ENCODE measurements at places on chromosomes 3 and 15.

- DNase-seq: no peak
These were observed 480.7 kb downstream of the MAGI1 start for GRCh38 chr3:65557899-65558564.

DNA sequence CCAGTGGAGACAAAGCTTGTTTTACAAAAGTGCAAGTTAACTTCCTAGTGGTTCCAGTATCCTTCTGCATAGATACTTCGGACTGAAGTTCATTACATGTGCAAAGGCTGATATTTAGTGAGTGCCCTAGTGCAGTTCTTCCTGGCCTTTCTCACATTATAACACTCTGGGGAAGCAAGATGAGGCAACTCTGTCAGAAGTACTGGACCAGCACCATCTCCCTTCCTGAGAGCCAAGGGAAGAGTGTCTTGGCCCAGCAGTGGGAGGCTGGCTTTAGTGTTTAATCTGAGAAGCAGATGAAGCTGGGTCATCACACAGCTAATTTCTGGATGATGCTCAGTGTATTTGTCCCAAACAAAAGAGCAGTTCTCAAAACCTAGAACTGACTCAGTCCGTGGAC is 397.7 kb downstream of the CACNA2D3 start:
- DNase-seq: no peak

- no peak for DNase-seq
These were observed 29.1 kb upstream of the LMCD1 start for GRCh38 chr3:8472549-8472948.

DNA sequence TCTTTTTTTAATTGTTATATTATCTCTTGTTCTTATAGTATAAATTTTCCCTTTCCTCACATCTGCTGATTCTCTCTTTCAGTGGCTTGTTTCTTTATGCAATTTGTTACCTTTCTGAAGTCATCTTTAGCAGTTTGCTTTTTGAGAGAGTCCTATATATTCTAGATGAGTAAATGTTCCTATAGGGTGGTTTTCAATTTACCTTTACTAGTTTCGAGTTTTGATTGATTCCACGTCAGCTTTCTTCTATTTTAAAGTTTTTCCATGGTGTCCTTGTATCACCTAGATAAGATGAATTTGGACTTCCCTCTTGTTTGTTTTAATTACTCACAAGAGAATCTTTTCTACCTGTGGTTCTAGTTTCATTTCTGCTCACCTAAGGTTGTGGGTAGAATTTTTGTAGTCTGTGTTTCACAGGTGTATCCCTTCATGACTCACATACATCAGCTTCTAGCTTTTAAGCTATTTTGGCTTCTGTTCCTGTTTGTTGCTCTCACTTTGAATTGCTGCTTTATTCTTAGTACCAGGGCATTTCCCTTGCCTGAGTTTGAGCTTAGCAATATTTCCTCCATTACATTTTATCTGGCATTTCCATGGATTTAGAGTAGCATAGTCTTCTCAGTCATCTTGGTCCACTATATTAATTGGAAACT is 6.4 kb downstream of the TEX9 start:
- peak; percentile 4 for DNase-seq

GRCh38 chr15:57215326-57215725 is 161.0 kb upstream of the CGNL1 start:
- DNase-seq: no peak

GRCh38 chr3:39531066-39531465 is 63.6 kb downstream of the MOBP start:
- DNase-seq: no peak

- no peak for DNase-seq
These were observed 283.2 kb upstream of the SUCLG2 start for GRCh38 chr3:67937498-67938118.

- DNase-seq: no peak
These were observed 280.0 kb downstream of the KBTBD8 start for GRCh38 chr3:67278015-67278618.

- peak; percentile 79 for DNase-seq
These were observed 780 bp downstream of the TIPARP start for GRCh38 chr3:156674911-156675829.

DNA sequence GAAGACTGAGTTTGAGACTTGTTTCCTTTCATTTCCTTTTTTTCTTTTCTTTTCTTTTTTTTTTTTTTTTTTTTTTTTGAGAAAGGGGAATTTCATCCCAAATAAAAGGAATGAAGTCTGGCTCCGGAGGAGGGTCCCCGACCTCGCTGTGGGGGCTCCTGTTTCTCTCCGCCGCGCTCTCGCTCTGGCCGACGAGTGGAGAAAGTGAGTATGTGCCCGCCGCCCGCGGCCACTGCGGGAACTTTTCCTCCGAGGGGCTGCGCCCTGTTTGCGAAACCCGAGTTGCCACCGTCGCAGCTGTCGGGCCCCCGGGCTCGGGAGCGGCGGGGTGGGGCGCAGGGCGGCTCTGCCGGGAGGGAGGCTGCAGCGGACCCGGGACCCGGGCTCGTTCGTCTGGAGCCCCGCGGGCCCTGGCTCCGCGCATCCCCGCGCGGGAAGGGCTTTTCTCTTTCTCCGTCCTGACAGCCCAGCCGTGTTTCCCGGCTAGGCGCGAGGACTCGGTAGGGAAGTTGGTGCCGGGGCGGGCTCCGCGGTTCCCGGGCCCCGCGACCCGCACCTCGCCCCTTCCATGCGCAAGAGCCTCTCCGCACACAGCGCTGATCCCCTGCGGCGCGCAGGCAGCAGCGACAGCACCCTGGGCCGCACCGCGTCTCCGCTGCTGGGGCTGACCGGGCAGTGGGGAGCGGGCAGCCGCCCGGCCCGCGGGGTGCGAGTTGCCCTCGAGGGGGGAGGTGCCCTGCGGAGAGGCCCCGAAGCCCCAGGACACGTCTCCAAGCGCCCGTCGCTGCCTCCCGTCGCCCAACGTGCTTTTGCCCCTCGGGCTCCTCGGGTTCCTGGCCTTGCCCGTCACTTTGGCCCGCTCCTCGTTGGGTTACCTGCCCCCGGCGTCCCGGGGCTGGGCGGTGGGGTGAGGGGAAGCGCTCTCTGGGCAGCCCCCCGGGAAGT is 1.4 kb downstream of the IGF1R start:
- DNase-seq: peak; percentile 51

- no peak for DNase-seq
These were observed 1.2 kb downstream of the TRPM7 start for GRCh38 chr15:50685191-50685975.

- DNase-seq: peak; percentile 69
These were observed 25.0 kb downstream of the TGFBR2 start for GRCh38 chr3:30631243-30631904.

DNA sequence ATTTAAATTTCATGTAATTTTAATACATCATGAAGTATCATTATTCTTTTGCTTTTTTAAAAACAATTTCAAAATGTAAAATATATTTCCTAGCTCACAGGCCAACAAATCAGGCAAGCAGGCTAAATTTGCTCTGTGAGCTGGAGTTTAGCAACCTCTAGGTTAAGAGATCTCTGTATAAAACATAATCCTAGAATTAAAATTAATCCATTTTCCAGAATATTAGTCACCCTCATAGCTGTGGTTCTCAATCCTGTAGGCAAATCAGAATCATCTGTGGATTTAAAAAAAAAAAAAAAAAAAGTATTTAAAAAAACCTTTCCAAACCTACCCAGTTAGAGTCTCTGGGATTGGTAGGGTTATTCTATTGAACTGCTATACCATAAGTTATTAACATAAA is 209.7 kb downstream of the MINAR1 start:
- DNase-seq: no peak

- no peak for DNase-seq
These were observed 133.8 kb upstream of the IQSEC1 start for GRCh38 chr3:13206799-13207577.

GRCh38 chr3:133831966-133832801 is 26.6 kb downstream of the SRPRB start:
- DNase-seq: no peak

DNA sequence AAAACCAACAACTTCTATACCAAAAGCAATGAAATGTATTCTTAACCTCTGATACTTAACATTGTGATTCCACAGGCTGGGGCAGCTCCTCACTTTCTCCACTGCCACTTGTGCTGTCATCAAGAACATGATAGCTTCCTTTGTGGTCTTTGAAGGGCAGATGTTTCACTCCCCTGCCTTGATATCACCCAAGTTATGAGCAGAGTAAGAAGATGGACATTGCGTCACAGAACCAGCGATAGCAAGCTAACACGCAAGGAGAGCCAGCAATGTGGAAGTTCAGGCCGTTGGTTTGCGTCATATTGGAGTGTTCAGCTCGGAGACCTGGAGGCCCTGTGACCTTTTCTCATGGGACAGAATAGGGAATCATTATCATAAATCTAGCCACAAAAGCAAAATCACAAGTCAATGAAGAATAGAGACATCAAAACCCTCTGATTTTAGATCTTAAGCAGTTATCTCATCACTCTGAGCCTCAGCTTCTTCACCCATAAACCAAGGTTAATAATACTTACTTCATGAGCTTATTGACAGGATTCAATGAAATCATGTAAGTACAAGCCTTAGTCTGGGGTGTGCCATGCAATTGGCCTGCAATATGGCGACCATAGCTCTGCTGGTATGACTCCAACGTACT is 183.8 kb upstream of the THBS1 start:
- DNase-seq: peak; percentile 97

GRCh38 chr15:82843566-82843965 is 34.1 kb downstream of the WHAMM start:
- peak; percentile 49 for DNase-seq

DNA sequence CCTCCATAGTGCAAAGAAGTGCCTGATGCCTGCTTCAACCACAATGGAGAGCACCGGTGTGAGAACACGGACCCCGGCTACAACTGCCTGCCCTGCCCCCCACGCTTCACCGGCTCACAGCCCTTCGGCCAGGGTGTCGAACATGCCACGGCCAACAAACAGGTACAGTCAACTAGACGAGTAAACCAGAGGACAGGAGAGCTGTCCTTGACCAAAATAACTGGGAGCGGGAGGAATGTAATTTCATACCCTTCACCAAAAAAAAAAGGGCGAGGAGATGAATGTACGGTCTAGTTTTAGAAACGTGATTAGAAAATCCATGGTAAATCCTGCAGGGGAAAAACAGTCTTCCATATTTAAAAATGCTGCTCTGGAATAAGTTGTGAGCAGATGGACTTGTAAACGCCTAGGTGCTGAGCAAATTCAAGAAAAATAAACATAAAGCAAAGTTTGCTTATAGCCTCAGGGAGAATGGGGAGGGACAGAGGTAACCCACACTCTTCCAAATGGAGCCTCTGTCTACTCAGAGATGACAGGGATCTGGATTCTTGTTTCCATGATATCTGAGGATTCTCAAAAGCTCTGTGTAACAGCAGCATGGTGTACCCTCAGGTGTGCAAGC is 8.4 kb downstream of the THBS1 start:
- DNase-seq: no peak

DNA sequence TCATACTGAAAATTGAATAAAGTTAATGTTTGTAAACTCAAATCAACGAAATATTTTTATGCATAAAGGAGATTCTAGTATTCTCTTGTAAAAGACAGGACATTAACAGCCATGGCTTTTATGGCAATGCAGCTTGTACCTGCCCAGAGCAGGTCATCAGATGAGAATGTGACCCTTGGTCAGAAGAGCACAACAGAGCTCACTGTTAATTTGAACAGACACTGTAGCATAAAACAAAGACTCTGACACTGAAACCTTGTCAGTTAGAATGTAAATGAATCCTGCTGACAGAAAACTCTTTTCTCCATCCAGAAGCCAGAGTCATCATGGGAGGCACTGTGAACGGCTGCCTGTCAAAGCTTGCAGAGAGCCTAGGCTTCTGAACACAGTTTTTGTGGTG is 410.6 kb downstream of the RAP2B start:
- DNase-seq: no peak

DNA sequence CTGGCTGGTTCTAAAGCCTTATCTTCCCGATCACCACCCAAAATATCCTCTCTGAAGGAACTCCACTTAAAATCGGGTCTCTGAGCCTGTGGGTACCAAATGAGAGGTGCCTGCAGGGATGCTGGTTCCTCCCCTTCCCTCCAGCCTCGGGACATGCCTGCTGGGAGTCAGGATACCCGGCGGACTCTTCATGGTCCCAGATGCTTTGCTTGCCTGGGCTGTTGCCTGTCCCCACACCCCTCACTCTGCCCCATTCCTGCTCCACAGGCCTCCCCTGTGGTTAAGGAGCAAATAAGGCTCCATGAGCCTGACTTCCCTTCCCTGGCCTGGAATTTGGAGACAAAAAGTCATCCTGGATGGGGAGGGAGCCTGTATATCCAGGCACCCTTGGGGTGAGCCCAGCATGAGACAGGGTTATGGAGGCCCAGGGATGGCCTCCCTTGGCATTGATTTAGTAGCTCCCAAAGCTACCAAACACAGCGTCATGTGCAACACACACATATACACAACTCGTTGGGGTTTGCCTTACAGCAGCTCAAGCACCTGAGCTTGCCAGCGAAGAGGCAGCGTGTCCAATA is 12.3 kb upstream of the CORO2B start:
- no peak for DNase-seq

DNA sequence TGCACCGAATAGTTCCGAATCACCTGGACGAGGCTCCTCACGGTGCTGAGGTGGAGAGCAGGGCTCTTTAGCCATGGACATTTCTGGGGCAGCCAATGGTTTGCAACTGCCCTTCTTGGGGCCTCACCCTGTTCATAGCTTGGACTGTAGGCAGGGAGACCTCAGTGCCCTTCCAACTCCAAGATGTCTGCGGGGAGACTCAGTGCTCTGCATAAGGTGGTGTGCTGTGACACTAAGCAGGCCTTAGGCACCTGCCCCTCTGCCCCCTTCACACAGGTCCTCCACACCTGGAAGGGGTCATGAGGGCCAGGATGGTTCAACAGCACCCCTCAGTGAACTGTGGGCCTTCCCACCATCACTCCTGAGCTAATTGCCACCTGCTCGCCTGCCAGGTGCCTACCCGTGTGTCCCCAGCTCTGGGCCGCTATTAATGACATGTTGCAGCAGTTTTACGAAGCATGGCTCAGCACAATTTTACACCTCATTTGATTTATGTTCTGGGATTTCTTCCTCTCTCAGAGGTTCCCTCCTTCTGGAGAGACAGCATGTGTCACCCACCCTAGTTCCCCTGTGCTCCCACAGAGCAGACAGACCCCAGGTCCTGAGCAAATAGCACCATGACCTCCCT is 101.2 kb upstream of the SMAD3 start:
- no peak for DNase-seq

GRCh38 chr3:123757281-123757940 is 126.7 kb downstream of the MYLK start:
- DNase-seq: peak; percentile 83

- DNase-seq: peak; percentile 96
These were observed 43.1 kb upstream of the LIMD1 start for GRCh38 chr3:45551214-45552010.

DNA sequence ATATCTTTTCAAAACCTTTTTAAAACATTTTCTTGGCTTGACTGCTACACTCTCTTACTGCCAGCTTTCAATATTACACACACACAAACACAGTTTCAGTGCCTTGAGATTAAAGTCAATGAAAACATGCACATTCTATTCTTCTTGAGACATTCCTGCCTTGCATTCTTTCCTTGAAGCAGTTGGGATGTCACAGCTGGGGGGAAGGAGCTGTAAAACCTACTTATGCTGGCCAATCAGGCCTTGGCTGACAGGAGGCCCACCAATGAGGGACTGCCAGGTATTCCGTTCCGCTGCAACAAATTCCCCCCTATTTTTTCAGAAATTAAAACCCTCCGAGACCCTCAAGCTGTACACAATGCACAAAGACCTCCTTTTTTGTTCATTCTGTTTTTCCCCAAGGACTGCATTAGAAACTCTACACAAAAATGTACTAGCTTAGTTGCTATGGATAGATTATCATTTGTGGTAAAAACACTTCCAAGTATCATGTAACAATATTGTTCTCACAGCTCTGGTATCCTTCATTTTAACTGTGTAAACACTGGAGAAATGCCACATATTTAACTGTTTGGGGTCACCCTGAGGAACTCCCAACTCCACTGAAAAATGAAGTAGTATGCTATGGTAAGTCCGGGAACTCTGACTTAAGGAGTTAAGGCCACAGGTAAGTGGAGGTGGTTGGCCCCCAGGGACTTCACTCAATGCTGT is 18.5 kb downstream of the FSTL1 start:
- DNase-seq: no peak

All from suppressor macrophage treated with lipopolysaccharide for 4 hours (primary cell).